ENCODE measurements at places on chromosomes 2 and 18.

DNA sequence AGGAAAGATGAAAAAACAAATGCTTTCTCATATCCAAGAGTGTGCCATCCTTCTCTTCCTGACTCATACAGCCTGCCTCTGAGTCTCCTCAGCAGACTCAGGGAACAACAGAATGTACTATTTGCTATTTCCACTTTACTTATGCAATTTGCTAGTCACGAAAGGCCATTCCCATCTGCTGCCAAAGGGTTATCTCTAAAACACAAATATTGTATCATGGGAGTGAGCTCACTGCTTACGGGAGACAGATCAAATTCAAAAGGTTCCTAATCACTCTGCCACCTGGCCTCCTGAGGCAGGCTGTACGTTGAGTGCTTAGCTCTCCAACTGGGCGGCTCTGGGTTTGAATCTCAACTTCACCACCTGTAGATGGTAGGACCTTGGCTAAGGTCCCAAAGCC, 92.0 kb downstream of the GAREM1 start:
- DNase-seq = no peak

GRCh38 chr18:11751341-11752115, 62.5 kb downstream of the GNAL start:
- DNase-seq = no peak

- no peak for DNase-seq
Measured at GRCh38 chr2:235165631-235166030, 213.8 kb downstream of the SH3BP4 start.

DNA sequence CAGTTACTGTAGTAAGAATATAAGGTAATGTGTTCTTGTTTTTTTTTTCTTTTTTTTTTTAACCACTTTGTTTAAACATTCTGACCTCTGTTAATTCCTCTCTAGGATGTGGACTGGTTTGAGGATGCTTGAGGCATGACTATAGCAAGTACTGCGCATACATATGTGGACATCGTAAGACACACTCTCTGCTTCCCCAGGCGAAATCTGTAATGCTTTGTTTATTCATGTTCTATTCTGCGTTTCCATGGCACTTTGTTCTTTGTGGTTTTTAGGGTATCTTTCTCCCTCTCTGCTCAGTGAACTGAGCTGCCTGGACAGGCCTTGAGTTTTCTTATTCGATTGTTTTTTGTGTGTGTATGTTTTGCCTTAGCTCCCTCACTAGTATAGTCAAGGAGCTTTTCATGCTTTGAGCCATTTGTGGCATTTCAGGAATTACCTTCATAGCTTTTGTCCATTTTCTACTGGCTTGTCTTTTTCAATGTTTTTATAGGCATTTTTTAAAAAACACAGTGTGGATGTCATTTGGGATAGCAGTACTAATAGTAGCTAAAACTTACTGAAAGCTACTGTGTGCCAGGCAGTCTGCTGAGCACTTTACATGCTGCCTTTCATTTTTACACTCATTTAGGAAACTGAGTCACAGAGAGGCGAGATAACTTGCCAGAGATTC, 1.9 kb upstream of the SH3BP4 start:
- no peak for DNase-seq

DNA sequence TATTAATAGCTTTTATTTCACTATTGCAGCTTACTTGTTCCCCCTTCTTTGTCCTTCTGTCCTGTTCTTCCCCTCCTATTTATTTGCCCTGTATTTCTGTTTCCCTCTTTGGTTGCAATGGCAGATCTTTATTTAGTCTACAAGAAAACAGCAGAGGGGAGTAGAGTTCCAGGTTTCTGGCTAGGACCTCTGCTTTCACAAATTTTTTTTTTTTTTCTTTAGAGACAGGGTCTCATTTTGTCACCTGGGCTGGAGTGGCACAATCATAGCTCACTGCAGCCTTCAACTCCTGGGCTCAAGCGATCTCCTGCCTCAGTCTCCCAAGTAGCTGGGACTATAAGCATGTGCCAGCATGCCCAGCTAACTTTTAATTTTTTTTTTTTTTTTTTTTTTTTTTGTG, 188.1 kb upstream of the SPRED2 start:
- no peak for DNase-seq

DNA sequence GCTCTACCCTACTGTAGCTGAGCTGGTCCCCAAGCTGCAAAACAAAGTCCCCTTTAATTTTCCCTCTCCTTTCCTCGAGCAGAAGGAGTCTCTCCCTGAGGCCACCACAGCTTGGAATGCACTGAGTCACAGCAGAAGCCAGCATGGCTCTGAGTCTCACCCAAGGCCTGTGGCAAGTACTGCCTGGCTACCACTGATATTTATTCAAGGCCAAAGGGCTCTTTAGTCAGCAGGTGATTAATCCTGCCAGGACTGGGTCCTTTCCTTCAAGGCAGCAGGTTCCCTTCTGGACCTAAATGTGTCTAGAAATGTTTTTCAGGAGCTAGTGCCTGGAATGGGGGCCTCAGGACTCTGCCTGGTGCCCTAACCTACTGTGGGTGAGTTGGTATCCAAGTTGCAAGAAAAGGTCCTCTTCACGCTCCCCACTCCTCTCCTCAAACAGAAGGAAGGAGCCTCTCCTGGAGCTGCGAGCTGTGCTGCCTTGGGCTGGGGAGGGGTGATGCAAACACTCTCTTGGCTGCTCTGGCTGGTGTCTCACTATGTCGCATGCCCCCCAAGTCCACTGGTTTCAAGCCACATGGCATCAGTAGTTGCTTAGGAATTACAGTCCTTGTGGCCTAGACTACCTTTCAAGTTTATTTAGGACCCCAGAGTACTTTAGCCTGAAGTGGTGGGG, 53.4 kb downstream of the CD28 start:
- no peak for DNase-seq

DNA sequence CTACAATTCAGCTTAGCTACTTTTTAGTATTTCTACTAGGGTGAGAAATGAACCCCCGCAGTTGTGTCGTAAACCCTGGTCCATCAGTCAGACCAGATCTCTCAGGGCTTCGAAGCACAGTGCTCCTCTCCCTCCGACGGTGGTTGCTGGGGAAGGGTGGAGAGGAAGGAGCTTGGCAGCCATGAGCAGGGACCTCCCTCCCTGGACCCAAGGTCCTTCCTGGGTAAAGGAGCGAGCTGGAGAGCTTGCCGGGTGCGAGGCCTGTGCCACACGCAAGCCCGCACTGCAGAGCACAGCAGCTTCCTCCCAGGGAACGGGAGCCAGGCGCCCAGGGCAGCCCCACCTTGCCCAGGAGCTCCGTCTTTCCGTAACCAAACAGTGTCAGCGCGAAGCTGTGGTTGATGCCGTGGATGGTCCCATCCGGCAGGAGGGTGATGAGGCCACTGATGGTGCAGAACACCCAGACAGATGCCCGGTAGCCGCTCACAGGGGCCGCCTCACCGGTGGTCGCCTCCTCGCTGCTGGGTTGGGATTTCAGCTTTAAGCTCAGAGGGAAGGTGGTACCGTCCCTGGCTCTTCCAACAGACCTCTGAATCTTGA, 12.5 kb downstream of the PASK start:
- DNase-seq = no peak

DNA sequence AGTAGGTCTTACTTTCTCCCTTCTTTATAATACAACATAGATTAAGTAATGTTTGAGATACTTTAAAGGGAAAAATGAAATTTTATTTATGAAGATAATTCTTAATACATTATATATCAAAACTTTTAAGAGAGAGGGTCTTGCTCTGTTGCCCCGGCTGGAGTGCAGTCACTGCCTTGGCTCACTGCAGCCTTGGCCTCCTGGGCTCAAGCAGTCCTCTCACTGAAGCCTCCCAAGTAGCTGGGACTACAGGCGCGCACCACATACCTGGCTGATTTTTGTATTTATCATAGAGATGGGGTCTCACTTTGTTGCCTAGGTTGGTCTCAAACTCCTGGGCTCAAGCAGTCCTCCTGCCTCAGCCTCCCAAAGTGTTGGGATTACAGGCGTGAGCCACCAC, 94.8 kb downstream of the COX7A2L start:
- DNase-seq = no peak

DNA sequence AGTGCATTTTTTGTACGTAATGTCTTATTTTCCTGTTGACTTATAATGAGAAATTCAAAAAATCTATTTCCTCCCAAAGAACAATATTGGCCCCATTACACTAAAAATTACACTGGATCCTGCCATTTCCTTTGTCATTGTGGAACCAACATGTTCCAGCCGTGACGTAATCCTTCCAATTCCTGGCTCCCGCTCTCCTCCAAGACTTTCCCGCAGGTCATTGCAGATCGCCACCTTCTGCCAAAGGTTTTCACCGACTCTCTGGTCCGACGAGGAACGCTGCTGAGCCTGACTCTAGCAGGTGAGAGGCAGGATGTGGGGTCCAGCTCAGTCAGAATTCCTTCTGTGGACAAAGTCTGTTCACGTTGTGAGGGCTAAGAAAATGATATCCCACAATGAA, 38.0 kb downstream of the PTGR3 start:
- DNase-seq = no peak

DNA sequence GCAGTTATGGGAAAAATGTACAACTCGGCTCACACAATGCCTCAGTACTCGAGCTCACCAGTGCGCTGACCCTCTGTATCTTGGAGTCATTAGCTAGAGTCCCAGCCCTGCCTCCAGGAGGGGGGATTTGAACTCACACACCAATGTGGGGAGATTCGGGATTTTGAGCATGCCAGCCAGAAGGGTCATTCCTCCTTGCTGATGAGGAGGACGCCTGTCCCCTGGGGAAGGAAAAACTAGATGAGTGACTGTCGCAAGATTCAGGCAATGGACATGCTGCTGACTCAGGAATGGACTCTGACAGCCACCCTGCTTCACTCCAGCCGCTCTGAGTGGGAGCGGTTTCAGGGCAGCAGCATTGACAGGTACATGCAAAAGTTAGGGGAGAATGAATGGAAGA, 20.6 kb downstream of the FIGN start:
- DNase-seq = no peak

DNA sequence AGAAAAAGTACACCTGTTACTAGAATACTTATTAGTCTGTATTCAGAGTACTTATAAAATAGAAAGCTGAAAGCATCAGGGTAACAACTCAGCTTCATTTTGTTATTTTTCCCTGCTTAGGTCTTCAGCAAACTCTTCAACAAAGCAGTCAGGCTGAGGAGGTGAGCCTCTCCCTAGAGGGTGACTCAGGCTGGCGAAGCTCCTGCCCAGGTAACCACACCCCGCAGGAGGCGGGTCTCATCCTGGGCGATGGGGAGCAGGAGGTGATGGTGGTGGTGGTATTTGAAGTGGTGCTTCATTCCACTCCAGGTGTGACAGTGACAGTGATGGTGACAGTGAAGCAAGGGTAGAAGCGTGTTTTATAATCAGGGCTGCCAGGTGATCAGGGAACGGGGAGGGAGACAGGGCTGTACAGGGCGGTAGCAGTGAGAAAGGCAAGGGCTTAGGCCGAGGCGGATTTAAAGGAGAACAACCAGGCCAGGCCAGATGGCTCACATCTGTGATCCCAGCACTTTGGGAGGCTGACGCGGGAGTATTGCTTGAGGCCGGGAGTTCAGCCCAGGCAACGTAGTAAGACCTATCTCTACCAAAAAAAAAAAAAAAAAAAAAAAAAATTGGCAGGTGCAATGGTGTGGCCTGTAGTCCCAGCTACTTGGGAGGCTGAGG, 127.1 kb downstream of the SOCS6 start:
- no peak for DNase-seq

- no peak for DNase-seq
Measured at GRCh38 chr18:76005632-76006208, 489.3 kb downstream of the ZNF516 start.

DNA sequence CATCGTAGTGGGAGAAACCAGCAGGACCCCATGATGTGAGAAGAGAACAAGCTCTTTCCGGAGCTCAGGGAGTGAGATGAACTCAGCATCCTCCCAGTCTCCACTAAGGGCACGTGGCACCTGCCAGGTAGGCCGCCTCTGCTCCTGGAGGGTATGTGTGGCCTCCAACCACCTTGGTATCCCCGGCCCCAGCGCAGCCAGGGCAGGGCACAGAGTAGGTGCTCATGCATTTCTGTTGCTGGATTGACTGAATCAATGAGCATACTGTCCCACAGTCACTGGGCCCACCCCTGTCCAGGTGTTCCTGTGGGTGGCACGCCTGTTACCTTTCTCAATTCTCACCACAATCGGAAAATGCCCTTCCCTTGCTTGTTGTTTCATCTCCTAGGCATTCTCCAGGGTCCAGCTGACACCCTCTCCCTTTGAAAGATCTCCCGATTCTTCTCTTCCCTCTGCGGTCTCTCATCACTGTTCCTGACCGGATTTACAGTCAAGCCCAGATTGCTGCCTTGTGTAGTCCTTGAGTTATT, 138.5 kb upstream of the SMAD2 start:
- no peak for DNase-seq

DNA sequence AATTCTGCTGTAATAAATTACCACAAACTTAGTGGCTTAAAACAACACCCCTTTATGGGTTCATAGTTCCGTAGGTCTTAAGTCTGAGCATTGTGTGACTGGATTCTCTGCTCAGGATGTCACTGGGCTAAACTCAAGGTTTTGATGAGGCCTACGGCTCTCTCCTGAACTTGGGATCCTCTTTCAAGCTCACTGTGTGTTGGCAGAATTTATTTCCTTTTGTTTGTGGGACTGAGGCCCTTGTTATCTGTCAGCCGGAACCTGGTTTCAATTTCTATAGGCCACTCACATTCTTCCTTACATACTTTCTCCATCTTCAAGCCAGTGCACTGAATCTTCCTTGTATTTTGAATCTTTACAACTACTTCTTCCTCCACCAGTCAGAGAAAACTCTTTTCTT, 290.2 kb downstream of the AKAIN1 start:
- DNase-seq = no peak

DNA sequence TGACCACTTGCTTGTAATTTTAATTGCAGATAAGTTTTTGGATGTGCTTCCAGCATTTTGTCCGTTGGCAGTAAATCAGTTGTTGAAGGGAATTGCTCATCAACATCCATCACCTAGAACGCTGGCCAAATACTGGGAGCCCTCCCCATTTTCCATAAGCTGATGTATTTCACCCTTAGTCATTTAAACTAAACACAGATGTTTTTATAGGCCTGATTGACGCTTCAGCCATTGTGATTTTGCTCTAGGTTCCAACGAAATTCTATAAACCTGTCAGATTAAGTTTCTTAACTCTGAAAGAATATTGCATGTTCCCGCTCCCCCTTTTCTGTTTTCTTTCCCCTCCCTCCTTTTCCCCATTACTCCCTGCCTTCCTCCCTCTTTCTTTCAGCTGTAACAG, 1.0 kb upstream of the RPRM start:
- no peak for DNase-seq

GRCh38 chr18:78242254-78242643, 737.4 kb upstream of the SALL3 start:
- DNase-seq = no peak

- DNase-seq = no peak
Measured at GRCh38 chr2:39375917-39376316, 61.2 kb downstream of the MAP4K3 start.

DNA sequence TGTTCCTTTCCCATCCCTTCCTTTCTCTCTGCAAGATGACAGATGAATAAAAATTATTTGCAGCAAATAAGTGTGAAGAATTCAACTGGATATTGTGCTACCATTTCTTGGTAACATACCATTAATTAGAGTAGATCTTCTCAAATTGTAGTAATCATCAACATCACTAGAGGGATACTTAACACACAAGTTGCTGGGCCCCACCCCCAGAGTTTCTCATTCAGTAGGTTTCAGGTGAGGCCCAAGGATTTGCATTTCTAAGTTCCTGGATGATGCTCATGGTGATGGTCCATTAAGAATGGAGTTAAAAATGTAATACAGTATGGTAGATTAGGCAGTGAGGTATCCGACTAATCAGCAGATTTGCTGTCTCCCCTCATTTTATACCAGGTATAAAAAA, 594.0 kb downstream of the ERBB4 start:
- DNase-seq = no peak

Measured in activated T-cell treated with anti-CD3 and anti-CD28 coated beads, Interleukin-2, amount 50 U/mL, for 48 hours (primary cell).